Ovary (tissue), 10 donors: ENCODE measurements at places on chromosomes 5 and 9. TPM values are rescaled to one million over a fixed set of nuclear protein-coding genes. Genes with fewer than 3 reads are reported as not detected.

Gene TNFSF8
- 1.6 TPM for total RNA-seq

DNA sequence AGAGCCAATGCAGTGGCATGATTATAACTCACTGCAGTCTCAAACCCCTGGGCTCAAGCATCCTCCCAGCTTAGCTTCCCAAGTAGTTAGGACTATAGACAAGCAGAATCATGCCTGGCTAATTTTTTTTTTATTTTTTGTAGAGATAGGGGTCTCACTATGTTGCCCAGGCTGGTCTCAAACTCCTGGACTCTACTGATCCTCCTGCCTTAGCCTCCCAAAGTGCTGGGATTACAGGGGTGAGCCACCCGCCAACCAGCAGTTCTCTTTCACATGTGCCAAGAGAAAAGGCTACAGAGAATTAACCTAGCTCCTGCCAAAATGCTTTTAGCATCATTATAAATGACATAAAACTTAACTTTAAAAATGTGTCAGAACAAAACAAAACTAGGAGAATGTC, 8.1 kb downstream of the AK3 start:
- peaks cover 11% of the 10 kb centered on the region for H3K4me1 ChIP-seq
- no peak for DNase-seq
- no peak overlapping the region for H3K4me3 ChIP-seq
- H3K36me3 ChIP-seq: no peaks in the 10 kb centered on the region

Gene NPDC1
- total RNA-seq: 102 TPM

DNA sequence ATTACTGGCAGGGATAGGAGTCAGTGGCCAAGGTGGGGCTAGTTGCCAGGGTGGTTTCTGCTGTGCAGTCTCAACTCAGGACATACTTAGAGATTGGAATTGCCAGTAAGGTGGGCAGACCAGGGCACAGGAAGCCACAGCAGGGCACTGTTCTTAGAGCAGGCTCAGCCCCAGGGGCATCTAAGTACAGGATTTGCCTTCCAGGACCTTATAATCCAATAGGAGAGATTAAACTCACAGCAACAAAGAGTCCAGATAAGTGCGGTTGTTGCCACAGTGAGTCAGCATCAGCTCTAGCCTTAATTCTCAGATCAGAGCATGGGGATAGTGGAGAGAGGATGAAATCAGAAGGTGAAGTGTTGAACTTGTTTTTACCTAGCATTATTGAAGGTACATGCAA, 265.8 kb upstream of the TRPC7 start:
- no peak overlapping the region for H3K27ac ChIP-seq
- no peaks in the 10 kb centered on the region for H3K4me1 ChIP-seq
- no peak for DNase-seq
- no peaks in the 10 kb centered on the region for H3K27me3 ChIP-seq

- H3K27me3 ChIP-seq: no peaks in the 10 kb centered on the region
- peak overlapping the region; percentile 90 for H3K4me3 ChIP-seq
- no peaks in the 10 kb centered on the region for H3K36me3 ChIP-seq
- DNase-seq: no peak
These were observed 875 bp downstream of the ACO1 start for GRCh38 chr9:32385152-32385884.
